Activated T-cell treated with anti-CD3 and anti-CD28 coated beads, Interleukin-2, amount 50 U/mL, for 24 hours (primary cell): ENCODE measurements at places on chromosomes 1 and 21.
A peak's percentile ranks its signal among the peaks of the same experiment; 100 is the strongest.

- DNase-seq, result no peak
Measured at GRCh38 chr1:22835636-22836319, 125.1 kb downstream of the EPHB2 start.

DNA sequence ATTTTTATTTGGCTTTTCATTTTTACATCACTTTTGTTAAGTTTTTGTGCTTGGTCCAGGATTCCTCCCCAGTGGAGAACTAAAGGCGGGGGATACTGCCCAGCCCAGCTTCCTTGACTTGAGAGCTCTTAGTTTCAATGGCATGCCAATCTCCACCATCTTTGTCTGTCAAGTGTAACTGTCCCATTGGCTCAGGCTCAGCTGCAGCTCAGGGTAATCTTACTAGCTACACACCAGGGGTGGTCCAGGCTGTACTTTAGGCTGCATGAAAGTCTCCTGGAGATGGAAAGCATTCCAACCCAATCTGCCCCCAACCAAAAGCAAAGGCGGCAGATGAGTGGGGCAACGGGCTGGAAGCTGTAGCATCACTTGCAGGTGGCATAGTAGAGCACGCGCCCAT is 31.4 kb downstream of the CAMK1G start:
- no peak for DNase-seq

- DNase-seq, result no peak
Measured at GRCh38 chr1:39905172-39905571, 3.5 kb upstream of the MYCL start.

GRCh38 chr1:204945565-204945977 is 74.9 kb downstream of the NFASC start:
- no peak for DNase-seq

DNA sequence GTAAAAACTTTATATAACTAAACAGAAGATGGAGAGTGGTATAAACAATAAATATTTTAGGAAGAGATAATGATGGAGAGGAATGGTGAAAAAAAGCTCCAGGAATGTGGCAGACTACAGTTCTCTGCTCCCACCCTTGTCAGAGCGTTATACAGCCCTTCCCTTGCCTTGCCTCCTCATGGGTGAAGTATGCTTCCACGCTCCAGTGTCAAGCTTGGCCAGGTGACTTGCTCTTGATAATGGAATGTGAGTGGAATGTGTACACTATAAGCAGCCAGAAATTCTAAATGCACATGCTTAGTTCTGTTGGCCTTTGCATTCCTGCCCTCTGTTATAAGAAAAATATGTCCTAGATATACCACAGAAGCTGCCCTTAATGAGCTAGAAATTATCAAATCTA is 24.7 kb upstream of the POGK start:
- DNase-seq, result no peak

GRCh38 chr1:156747742-156748669 is 3.5 kb downstream of the HDGF start:
- no peak for DNase-seq

DNA sequence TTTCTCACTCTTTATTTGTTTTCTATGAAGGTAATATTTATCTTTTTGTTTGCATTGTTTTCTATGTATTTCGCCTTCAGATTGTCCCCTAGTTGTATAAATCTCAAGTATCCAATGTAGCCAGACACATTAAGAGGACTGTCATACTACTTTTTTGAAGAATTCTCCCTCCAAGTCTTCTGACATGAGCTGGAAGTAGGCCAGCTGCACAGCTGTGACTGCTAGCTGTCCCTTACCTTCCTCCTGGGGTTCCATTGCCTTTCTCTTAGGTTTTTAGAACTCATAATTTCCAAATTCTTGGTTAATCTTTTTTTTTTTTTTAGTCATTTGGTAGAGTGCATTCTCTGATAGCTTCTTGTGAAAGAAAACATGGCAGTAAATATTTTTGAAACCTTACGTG is 46.2 kb downstream of the MTR start:
- no peak for DNase-seq

DNA sequence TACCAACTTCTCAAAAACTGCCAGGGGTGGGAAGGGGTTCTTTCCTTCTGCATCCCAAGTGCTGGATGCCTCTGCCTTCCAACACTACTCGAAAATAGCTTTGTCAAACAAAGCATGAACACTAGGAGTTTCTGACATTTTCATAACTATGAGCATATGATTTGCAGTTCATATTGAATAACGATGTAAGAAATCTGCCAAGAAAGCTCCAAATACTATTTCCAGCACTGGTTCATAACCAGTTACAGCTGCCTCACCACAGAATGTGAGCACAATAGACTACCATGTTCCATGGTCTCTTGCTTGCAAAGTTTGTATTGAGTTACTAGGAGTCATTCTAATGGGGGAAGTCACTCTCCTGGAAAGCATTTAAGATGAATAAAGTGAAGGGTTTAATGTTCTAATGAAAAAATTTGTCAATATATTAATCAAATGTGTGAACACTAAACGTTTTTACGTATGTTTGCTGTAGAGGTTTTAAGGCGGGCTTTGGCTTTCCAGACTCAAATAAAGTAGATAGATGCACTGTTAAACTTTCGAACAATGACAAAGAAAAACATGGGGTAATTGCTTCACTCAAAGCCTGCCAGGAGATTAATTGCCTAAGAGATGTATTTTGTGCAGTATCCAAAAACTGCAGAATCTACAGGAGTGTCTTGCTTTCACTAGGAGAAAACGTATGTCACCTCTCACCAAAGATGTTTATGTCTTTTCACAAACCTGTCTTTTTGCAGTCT is 78.6 kb upstream of the UBE2U start:
- no peak for DNase-seq

- peak; percentile 70 for DNase-seq
Measured at GRCh38 chr21:43866659-43867331, 1.8 kb downstream of the AGPAT3 start.

GRCh38 chr1:56808410-56808809 is 10.8 kb downstream of the FYB2 start:
- DNase-seq, result no peak

GRCh38 chr1:160108888-160109662 is 6.5 kb upstream of the ATP1A2 start:
- DNase-seq, result peak; percentile 44

DNA sequence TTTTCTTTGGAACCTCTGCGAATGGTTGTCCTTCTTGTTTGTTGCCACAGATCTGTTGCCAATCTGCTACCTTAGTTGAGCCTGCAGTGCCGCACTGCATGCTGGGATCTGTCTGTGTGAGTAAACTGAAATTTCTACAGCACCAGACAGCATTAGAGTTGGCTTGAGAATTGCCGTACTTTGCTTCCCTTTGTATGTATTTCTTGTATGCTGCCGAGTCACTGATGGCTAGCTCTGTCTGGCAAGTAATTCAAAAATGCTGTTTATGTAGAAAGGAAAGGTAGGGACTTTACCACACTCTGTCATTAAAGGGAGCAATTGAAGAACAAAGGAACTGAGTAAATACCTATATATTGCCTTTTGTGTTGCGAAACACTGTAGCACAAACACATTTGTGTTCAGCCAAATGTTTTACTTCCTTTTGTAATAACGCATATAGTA is 857.4 kb downstream of the USP25 start:
- DNase-seq, result no peak

DNA sequence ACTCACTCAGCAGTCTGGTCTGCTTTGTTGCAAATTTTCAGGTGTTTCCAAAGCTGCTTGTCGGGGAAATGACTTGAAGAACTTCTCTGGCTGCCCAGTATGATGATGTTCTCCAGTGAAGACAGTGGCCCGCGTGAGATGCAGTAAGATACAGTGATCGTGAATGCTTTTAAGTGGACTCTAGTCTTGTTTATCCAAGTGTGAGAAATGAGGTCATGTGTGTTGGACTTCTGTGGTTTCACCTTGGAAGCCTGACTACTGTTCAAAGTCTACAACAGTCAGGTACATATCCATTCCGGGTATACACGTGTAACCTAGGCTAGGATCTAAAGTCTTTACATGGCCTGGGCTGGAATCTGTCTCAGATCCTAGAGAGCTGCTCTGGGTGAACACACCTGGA is 29.1 kb downstream of the ZNF695 start:
- DNase-seq, result no peak

DNA sequence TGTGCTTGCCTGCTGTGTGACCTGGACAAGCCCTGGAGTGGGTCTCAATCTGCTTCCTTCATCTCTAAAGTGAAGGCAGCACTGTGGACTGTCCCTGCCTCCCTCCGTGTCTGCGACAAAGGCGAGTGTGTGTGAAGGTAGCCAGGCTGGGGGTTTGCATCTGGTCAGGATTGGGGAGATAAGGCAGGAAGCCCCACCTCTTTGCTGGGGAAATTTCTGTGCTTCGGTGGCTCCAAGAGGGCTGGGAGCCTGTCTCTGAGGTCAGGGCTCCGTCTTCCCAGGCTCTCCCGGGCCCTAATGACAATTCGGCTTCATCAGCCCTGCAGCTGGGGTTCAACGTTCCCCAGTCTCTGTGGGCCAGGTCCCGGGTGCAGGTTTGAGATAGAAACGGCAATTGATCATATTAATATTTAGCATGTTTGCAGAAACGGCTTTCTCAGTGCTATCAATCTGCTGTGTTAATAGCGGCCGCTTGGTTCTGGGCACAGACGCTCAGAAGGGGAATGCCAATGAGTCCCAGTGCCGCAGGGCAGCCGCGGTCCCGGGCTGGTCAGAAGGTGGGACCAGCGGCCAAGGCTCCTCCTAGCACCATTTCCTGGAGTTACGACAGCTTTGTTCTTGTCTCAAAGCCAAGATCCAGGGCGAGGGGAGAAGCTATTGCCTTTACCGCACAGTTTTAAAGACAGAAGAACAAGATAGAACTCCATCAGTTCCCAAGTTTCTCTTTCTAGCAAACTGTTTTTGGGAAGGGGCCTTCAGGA is 105.7 kb downstream of the PRDM16 start:
- no peak for DNase-seq

GRCh38 chr1:4687943-4688342 is 33.5 kb downstream of the AJAP1 start:
- no peak for DNase-seq

- DNase-seq, result no peak
Measured at GRCh38 chr1:159977364-159978106, 23.5 kb upstream of the SLAMF9 start.

GRCh38 chr1:26434161-26434752 is 2.1 kb downstream of the DHDDS start:
- DNase-seq, result no peak

DNA sequence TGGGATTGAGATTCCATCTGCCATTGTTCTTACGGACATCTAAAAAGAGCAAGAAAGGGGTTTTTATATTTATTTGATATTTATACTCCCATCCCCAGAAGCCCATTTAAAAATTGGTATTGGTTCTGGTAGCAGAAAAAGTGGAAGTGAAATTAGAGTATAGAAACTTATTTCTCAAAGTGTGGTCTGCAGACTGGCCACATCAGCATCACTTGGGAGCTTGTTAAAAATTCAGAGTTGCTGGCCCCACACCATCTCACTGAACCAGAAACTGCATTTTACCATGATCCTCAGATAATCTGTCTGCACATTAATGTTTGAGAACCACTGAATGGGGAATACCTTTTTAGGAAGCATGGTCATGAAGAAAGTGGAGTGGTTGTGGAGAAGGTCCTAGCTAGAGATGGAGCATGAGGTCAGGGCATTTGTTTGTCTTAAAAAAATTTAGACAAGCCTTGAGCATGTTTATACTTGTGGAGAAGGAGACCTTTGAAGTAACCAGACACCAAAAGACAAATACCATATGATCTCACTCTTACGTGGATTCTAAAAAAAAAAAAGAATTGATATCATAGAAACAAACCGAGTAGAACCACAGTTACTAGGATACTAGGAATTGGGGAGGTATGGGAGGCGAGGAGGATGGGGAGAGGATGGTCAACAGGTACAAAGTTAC is 116.3 kb downstream of the ST6GALNAC3 start:
- no peak for DNase-seq

DNA sequence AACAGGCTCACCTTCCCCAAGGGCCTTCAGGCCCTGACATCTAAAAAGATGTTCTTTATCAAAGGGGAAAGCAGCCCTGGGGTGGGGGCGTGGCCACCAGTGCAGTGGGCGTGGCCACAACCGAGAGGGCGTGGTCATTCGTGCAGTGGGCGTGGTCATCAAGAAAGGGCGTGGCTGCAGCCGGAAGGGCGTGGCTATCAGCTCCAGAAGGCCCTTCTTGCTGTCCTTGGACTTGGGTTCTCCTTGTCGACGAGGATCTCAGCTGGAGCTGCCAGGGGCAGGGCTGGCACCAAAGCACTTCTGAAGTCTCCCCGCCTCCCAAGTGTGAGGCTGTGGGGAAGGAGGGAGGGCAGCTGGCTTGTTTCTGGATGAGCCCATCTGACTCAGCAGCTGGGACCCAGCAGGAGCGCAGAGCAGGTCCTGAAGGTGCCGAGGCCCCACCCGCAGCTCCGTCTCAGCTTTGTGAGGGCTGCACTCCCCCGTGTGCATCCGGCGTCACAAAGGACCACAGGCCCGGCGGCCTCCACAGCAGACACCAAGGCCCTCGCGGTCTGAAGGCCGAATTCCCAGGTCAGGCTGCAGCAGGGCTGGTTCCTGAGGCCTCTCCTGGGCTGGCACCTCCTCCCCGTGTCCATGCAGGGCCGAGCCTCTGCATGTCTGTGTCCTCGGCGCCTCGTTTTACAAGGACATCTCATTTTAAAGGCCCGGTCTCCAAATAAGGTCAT is 12.8 kb downstream of the PDE9A start:
- DNase-seq, result peak; percentile 74

DNA sequence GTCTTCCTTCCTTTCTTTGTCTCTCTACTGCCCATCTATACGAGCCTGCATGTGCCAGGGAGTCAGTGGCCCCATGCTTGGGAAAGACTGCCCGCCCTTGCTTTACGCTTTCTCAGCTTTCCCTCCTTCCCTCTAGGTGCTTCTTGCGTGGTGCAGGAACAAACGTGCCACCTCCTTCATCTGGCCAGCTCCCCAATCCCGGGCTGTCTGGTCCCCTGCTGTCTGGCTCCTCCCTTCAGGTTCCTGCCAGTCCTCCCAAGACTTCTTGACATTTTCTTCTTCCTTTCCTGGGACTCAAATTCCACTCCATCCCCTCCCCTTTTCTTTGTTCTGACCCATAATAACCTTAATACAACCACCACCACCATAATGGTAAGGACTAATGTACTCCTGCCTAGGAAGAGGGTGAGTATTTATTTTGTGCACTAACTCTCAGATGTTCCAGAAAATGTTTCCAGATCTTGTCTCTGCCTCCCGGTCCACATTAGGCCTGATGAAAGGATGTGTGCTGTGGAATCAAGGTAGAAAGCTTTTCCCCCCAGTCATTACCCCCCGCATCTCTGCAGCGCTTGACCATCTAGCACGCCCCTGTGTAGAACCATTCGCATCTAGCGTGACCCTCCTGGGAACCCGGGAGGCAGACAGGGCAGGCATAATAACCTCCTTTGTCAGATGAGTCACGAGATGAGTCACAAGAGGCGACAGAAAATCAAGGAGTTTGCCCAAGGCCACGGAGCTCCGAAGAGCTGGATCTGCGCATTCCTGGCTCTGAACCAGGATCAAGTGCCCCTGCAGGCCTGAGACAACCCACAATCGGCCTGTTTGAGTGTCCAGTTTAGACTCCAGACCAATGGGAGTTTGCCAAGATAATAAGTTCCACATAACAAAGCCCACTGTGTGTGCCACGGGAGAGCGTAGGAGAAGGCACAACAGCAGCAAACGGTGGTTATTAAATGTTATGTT is 60.1 kb upstream of the NEK2 start:
- DNase-seq, result no peak
